ENCODE measurements at places on chromosomes 12 and 14. TPM values are rescaled to one million over a fixed set of nuclear protein-coding genes. Genes with fewer than 3 reads are reported as not detected.

The BCL2L2 gene
- polyA plus RNA-seq: 12.1 TPM

The CELA1 gene
- polyA plus RNA-seq: not detected

The DDX51 gene
- 14.8 TPM for polyA plus RNA-seq

The GUCY2C gene
- polyA plus RNA-seq: 0.13 TPM

The MFAP5 gene
- polyA plus RNA-seq: 23.3 TPM

The TM9SF1 gene
- polyA plus RNA-seq: 21.7 TPM

The KCNC2 gene
- 0.01 TPM for polyA plus RNA-seq

The HVCN1 gene
- 1.4 TPM for polyA plus RNA-seq

The GDF3 gene
- 0.05 TPM for polyA plus RNA-seq

The OR4L1 gene
- not detected for polyA plus RNA-seq

The RFX4 gene
- polyA plus RNA-seq: not detected

The KRT86 gene
- not detected for polyA plus RNA-seq

The UNC79 gene
- 0.05 TPM for polyA plus RNA-seq

The OR4K15 gene
- not detected for polyA plus RNA-seq

The TOGARAM1 gene
- polyA plus RNA-seq: 8.7 TPM

GRCh38 chr14:66495218-66496098 is 9.3 kb downstream of the CCDC196 start:
- no peak for DNase-seq

DNA sequence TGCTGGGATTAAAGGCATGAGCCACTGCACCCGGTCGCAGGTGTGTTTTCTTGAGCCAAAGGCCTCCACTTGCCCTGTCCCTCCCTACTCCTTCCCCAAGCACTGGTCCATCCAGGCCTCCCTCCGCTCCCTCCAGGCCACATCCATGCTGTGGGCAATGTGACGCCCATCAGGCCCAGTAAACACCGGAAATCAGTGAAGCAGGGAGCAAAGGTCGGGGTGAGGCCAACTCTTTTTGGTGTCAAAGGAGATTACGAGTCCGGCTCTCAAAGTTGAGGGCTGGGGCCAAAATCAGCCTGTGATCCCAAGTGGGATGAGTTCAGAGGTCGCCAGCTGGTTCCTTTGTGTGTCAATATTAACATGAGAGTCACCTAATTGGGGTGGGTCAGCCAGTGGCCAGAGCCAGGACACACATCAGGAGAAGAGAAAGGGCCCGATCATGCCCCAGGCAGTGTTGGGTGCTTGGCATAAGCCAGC is 195.7 kb downstream of the RBM19 start:
- DNase-seq: no peak

- DNase-seq: no peak
Measured at GRCh38 chr12:110039085-110039807, 9.1 kb downstream of the C12orf76 start.

DNA sequence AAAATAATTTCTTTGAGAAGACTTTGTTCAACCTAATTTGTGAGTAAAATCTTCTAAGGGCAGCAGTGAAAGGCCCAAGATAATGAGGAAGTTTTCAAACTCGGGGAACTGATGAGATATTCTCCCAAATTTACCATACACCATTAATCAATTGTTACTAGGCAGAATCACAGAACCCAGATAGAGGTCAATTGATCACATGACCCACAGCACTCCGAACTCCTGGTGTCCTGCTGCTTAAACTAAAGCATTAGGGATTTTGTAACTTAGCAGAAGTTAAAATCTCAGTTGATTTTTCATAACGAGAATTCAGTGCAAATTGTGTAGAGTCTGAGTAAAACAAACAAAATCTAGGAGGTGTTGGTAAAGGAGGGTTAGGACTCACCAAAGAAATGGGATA is 207.8 kb downstream of the C12orf42 start:
- DNase-seq: no peak

DNA sequence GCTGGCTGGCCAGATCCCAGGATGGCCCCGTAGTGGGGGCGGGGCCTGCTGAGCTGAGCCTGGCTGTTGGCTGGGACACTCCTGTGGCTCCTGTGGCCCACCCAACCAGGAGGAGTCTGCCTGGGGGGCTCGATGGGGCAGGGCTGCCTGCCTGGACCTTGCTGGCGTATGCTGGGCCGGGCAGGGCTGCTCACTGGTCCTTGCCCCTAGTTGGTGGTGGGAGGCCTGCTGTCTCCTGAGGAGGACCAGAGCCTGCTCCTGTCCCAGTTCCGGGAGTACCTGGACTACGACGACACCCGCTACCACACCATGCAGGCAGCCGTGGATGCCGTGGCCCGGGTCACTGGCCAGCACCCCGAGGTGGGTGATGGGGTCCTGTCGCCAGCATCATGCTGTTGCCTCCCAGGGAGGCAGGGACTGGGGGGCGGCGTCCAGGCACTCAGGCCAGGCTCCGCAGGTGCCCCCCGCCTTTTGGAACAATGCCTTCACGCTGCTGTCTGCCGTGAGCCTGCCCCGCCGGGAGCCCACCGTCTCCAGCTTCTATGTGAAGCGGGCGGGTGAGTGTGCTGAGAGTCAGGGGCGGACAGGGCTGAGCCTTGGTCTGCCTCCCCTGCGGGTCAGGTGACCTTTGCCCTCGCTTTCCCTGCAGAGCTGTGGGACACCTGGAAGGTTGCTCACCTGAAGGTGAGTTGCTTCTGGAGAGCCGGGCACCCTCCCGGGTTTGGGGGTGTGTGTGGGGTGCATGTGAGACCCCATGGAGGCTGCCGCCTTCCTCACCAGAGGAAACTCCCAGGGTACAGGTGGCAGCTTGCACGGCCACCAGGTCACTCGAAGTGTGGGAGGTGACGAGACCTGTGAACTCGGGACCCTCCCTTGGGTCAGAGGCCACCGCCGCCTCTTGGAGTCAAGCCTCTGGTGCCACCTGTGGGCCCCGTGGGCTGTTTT is 3.4 kb downstream of the NOC4L start:
- peak; percentile 51 for DNase-seq

GRCh38 chr12:127237151-127237550 is 1029.8 kb upstream of the TMEM132C start:
- DNase-seq: no peak

DNA sequence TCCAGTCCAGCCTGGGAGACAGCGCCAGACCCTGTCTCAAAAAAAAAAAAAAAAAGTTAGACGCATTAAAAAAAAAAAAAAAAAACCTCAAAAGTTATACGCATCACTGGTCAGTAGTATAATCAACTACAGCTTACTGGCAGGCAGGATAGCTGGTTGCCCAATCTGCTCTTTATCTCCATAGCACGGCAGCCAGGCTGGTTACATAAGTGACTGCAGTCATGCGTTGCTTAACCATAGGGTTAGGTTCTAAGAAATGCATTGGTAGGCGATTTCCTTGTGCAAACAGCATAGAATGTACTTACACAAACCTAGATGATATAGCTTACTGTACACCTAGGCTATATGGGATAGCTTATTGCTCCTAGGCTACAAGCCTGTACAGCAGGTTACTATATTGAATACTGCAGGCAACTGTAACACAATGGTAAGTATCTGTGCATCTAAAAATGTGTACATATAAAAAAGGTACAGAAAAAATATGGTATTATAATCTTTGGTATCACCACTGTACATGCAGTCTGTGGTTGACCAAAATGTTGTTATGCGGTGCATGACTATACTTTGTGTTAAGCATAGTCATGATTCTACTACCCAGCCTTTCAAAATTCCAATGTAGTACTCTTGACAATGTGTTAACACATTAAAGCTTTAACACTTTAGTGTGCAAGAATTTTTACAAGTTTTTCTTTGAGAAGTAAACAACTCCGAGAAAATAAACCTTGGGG is 8.1 kb downstream of the L2HGDH start:
- no peak for DNase-seq

DNA sequence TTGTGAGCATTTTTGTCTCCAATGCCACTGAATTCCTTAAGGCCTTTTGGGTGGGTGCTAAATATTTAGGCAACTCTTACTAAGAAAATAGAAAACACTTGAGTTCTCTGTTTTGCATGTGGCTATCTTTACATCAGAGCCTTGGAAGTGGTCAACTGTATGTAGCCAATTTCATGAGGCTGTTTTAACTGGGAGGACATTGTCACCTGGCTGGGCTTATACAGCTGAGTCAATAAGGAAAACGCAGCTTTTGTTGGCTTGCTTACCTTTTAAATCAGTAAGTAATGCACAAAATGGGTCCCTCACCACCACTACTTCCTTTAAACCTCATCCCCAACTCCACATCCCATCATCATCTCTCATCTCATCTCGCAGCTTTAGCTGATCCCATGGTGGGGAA is 194.3 kb downstream of the RGS6 start:
- no peak for DNase-seq

DNA sequence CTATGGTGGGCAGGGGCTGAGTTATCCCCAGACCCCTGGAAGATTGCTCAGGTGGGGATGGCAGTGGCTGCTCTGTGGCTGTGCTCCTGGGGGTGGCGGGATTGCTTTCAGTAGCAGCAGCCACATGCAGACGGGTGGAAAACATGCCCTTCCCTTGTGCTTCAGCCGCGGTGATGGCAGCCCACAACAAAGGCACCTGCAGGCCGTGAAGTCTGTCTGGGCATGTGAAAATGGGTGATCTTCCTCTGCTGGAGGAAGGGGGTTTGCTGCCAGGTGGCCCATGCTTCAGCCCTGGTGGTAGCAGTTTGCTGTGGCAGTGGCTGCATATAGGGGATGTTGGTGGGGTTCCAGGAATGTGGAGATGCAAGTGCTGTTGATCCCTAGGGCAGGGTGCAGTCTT is 326.2 kb upstream of the RGS6 start:
- DNase-seq: no peak

DNA sequence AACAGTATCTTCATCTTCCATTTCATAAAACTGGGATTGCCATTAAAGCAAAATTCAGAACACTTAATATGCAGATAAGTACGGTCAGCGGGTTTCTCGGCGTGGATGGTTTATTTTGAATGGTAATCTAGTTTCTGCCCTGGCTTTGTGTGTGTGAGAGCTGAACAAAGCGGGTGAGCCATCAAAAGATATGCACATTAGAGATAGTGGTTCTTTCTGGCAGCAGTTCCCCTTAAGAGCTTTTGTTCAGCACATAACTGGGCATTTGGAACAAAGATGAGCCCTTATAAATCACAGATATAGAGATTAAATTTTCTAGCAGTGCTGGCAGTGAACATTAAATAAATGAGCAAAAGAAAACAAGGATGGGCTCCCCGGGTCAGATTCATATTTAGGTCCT is 207.5 kb downstream of the CALM1 start:
- no peak for DNase-seq

DNA sequence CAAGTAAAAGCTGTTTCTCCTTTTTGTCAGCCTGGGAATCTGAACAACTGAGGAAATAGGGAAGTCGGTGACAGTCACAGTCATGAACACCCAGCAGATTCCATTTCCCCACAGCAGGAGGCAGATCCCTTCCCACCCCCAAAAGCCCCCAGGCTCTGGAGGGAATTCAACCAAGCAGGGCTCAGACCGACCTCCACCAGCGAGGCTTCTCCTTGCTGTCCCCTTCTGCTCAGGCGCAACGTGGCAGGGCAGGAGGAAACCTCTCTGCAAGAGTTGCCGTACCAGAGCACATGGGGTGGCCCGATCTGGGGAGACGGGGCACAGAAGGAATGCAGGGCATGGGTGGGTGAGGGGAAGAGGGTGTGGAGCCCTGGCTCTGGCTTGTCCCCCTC is 319 bp downstream of the GALNT6 start:
- DNase-seq: no peak

Data from psoas muscle (tissue), 8 donors.